Urothelium cell line (cell line): ENCODE measurements at places on chromosomes 3 and 15.

- peak; percentile 38 for DNase-seq
Observed at GRCh38 chr3:55480911-55481743, 6.0 kb downstream of the WNT5A start.

- DNase-seq, result no peak
Observed at GRCh38 chr3:73509816-73510215, 114.9 kb downstream of the PDZRN3 start.

GRCh38 chr15:42069496-42070278, 24.7 kb downstream of the PLA2G4D start:
- no peak for DNase-seq

GRCh38 chr3:14378415-14378814, 24.0 kb upstream of the SLC6A6 start:
- DNase-seq, result no peak

- no peak for DNase-seq
Observed at GRCh38 chr3:191460360-191460759, 603 bp upstream of the PYDC2 start.

DNA sequence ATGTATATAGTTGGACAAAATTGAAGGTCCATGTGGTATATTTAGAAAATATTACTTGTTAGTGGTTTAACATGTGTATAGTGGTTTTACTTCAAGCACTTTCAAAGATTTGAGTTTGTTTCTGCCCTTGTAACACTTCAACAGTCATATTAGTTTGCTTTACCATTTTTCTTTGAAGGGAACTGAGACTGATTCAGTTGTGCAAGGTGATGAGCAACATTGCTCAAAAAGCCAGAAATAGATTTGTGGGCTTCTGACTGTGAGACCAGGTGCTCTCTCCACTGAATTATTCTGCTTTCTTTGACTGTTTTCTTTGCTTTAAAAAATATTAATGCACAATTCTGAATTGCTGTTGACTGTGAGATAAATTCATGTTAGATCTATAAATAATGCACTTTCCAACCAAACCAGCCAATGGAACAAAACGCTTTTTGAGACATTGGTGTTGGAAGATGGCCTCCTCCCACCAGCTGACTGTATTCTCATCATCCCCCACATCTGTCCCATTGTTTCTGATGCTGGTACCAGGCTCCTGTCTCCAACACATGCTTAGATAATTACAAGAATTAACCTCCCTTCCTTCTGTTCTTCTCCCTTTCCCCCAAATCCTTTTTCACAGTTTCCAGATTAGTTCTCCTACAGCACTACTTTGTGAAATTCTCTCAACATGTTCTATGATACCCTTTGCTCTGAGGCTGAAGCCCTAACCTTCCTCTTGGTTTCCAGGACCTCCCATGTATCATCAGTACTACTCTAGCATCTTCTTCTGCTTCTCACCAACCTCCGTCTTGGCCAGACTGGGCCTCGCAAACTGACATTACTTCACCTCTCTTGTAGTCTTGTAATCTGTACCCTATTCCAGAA, 27.9 kb downstream of the PLCL2 start:
- no peak for DNase-seq

GRCh38 chr3:159609625-159610024, 379.0 kb upstream of the IL12A start:
- DNase-seq, result no peak

DNA sequence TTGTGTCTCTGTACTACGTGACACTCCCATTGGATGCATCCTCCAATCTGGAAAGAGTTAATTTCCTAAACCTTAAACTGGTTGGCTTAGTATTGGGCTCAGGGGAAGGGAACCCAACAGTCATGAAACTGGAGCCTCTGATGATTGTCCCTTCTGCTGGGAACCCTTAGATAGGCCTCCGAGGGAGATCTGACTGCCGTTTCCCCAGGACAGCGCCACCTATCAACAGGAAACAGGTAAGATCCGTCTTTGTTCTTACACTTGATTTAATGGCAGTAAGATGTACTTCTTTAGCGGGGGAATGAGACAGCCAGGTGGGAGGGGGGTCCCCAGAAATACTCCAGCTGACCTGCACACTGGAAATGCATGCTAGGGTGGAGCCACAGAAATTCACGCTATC, 1749.6 kb downstream of the SI start:
- DNase-seq, result no peak

DNA sequence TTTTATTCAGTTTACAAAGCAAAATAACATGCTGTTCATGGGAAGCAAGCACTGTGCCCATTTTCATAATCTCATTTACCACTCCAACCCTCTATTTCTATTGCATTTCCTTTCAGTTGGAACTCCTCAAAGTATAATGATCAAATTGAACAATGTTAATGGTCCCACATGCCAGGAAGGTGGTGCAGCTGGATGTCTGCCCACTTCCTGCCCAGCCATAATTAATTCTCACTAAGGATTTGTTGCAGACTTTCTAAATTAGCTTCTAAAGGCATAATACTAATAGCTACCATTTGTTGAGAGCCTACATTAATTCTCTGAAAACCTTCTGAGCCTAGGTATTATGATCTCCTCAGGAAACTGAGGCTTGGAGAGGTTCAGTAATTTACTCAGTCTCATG, 316.1 kb upstream of the TPM1 start:
- DNase-seq, result no peak

- DNase-seq, result no peak
Observed at GRCh38 chr3:67678665-67679064, 24.3 kb upstream of the SUCLG2 start.

- DNase-seq, result no peak
Observed at GRCh38 chr15:76737573-76737972, 167.6 kb downstream of the SCAPER start.

GRCh38 chr3:20236603-20237002, 50.6 kb upstream of the SGO1 start:
- DNase-seq, result no peak

- peak; percentile 75 for DNase-seq
Observed at GRCh38 chr15:64460724-64461720, 644 bp downstream of the ZNF609 start.

DNA sequence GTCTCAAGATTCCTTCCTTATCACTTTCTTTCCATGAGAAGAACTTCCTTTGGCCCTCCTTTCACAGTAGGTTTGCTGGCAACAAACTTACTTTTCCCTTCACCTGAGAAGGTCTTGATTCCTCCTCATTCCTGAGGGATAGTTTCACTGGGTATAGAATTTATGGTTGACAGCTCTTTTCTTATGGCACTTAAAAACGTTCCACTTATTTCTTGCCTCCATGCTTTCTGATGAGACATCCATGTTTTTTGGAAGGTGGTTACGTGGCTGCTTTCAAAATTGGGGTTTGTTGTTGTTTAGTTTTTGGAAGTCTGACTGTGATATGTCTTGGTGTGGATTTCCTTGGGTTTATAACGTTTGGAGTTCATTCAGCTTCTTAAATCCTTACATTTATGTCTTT, 8.2 kb upstream of the PLXNA1 start:
- DNase-seq, result no peak

GRCh38 chr3:32703491-32703972, 18.5 kb downstream of the CNOT10 start:
- no peak for DNase-seq

DNA sequence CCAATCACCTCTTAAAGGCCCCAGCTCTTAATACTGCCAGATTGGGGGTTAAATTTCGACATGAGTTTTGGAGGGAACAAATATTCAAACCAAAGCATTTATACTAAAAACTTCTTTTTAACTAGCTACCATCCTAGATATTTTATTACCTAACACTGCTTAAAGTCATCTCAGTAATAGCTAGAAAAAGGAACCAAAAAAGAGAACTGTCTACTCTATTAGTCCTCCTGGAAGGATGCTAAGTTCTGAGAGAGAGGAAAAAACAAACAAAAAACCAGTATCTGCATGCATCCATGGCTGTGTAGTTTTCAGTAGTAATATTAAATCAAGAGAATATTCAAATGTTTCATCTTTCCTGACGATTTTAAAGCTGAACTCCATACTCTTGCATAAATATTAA, 5.8 kb downstream of the CPOX start:
- DNase-seq, result no peak

- DNase-seq, result no peak
Observed at GRCh38 chr3:130582457-130583153, 65.6 kb downstream of the COL6A6 start.

GRCh38 chr3:161069511-161070251, 35.5 kb downstream of the B3GALNT1 start:
- peak; percentile 9 for DNase-seq

DNA sequence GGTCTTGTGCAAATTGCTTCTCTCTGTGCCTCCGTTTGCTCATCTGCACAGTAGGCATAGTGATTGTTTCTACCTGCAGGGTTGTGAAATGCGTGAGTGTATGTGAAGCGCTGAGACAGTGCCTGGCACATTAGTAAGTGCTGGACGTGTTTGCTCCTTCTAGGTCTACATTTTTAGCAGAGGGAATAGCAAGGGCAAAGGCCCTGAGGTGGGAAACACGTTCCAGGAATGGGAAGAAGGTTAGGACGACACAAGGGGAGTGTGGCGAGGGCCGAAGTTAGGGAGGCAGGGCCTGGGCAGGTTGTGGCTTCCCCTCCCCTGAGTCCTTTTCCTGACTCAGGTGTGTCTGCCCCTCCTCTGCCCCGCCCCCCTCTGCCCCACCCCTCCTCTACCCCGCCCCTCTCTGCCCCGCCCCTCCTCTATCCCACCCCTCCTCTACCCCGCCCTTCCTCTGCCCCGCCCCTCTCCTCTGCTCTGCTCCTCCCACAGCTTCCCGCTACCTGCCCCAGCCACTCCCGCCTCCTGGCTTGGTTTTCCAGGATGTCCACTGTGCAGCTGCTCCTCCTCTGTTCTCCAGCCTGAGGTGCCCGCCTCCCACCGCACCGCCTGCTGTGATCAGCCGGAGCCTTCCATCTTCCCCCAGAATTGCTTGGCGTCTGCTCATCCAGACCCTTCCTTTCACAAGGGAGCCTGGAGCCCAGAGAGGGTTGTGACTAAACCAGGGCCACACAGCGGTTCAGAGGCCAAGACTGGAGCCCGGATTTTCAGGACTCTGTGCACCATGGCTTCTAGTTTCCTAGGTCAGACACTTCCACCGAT, 31.1 kb upstream of the SMAD6 start:
- no peak for DNase-seq

GRCh38 chr15:87348746-87349145, 907.8 kb downstream of the NTRK3 start:
- no peak for DNase-seq

DNA sequence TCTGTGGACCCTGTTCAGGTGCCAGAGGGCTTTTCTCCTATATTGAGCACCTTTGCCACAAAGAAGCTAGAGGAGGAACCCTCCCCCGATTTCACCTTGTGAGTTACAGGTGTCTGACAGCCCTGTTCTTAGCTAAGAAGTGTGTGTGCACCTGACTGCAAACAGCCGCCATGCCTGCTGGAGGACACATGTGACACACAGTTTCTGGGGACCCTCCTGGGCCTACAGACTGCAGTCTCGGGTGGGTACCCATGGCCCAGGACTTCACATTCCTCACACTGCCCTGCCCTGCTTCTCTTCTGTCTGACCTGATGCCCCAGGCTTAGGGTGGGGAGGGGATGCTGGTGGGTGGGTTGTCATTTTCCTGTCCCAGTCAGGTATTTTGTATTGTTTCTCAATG, 140.6 kb downstream of the CACNA1D start:
- no peak for DNase-seq

- no peak for DNase-seq
Observed at GRCh38 chr3:24338409-24339130, 156.1 kb downstream of the THRB start.

DNA sequence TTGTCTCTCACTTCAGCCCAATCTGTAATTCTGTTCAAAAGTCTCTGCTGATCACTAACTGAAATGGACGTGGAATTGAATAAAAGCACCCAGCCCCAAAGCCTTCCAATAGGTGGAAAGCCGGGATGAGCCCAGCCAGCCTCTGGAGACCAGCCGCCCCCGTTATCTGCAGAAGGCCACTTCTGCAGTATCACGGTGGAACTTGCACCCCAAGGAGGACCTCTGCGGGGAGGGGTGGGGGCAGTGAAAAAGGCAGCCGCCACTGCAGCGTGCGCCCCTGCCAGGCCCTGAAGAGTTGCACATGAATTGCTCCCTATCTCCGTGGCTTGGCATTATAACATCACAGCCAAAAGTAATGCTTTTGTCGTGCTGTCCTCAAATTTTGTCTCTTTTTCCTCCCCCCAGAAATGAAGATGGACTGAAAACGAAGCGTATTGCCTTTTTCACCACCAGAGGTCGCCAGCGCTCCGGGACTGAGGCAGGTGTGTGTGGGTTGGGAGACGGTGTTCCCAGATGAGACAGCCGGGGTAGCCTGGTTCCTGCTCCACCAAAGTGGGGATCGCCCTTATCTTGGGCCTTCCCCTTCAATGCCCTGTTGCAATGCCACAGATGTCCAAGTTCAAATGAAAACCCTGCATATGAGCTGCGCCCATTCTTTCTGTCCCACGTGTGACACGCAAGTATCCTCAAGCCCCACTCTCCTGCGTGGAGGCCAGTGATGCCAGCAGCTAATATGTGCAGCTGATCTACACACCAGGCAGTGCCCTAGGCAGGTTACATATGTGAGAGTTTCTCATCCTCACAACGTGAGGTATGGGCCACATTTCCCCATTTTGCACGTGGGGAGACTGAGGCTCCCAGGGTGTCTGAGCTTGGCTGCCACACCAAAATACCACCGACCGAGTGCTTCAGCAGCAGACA, 96.0 kb downstream of the LRRK1 start:
- DNase-seq, result peak; percentile 83

- no peak for DNase-seq
Observed at GRCh38 chr15:99749386-99749785, 16.1 kb upstream of the LYSMD4 start.

DNA sequence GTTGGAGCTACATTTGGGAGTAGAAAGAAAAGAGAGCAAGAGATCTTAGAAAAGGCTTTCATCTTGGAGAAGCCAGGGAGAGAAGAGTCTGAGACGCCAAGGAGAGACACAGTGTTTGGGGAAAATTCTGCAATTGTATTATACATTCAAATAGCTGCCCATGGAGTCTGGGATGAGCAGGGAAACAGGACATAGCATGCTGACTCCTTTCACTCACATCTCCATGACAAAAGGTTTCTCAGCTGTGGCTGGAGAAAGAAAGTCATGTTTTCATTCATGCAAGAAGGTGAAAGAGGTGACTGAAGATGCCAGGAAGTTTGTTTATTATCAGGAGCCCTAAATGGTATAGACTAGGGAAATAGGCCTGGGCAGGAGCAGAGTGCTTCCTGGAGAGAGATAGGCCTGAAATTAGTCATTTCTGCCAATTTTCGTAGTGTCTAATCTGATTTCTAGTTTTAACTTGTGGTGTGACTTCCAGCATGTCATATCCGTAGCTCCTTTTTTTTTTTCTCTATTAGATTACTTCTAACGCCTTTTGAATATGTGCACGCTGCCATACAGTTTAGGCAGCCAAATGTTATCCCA, 34.1 kb downstream of the ACP3 start:
- no peak for DNase-seq
